ENCODE measurements at places on chromosomes 1 and 21.

DNA sequence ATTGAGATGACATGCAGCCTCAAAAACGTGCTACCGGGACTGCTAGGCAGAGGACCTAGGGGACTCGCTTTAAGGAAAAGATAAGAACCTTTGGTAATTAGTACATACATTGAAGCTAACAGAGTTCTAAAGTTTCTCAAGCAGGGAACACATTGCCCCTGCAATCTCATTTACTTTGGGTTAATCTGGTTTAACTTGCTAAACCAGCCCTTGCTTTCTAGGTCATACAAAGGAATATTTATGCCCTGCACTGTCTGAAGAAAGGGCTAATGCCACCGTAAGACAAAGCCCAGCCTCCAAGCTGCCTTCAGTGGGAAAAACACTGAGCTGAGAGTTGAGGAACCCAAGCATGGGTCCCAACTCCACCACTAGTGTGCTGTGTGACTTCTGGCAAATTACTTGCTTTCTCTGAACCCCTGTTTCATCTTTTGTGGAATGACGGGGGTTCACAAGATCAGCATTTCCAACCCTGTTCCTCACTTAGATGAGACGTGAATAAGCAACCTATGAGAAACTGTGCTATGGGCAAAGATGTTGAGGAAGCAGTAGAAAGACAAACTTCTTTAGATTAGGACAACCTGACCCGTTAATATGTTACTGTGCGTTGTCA is 66.3 kb downstream of the VWA5B1 start:
- DNase-seq = no peak

- DNase-seq = no peak
These were observed 12.5 kb downstream of the NVL start for GRCh38 chr1:224317383-224318045.

- no peak for DNase-seq
These were observed 16.1 kb upstream of the STMN1 start for GRCh38 chr1:25922056-25922970.

GRCh38 chr1:1806890-1807289 is 28.6 kb upstream of the NADK start:
- DNase-seq = no peak

GRCh38 chr1:172898866-172899265 is 151.9 kb downstream of the TNFSF18 start:
- peak; percentile 95 for DNase-seq

GRCh38 chr1:2312515-2313301 is 78.6 kb downstream of the MORN1 start:
- no peak for DNase-seq

- DNase-seq = no peak
These were observed 81.1 kb upstream of the CNTN2 start for GRCh38 chr1:204961765-204962419.
